ENCODE measurements at places on chromosomes 12 and 14.

DNA sequence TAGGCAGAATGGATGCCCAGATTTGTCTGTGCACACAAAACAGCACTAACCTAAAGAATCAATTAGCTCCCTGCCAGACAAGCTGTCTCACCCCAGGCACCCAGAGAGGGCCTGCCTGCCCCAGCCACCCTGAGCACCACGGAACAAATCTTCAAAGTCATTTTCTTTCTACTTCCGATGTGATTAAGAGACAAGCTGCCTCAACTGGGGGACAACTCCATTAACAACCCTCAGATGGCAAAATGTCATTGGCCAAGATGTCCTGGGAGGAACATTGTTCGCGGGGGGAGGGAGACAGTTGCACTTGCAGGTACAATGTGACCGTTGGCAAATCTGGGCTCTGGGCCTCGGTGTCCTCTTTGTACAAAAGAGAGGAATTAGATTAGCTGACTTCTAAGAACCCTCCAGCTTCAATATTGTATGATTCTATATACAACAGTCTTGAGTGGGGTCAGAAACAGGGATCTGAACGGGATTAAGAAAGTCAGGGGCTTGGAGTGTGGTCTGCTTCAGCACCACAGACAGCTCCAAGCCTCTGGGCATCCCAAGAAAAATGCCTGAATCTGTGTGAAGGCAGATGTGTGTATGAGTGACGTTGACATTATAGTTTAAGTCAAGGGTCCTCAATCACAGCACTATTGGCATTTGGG is 42.8 kb upstream of the CMKLR1 start:
- DNase-seq = no peak

DNA sequence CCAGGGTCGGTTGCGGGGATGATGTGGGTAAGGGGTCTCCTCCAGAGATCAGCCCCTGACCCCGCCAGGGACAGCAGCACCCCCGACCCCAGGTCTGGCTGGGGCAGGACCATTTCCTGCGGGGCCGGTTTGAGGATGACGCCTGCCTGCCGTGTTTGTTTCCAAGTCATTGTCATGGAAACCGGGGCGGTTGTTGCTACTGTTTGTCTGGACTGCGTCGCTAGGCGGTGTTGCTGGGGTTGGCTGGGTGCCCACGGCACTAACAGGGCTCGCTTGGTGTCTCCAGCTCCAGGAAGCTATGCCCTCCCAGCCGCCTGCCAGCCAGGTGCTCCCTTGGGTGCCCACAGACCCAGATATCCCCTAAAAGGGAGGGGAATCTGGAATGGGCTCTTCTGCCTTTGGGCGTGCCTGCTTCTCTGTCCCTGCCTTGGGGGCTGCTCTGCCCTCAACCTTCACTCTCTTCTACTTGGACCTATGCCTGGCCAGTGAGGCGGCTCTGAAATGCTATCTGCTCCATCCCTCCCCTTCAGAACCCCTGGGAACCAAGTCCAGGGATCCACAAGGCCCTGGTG is 4.7 kb upstream of the CRIP1 start:
- peak; percentile 84 for DNase-seq

- DNase-seq = no peak
These were observed 572.3 kb downstream of the PRKD1 start for GRCh38 chr14:29355331-29355730.

- DNase-seq = no peak
These were observed 150.3 kb upstream of the PTPRQ start for GRCh38 chr12:80293759-80294158.

GRCh38 chr12:57618966-57619433 is 7.8 kb downstream of the ARHGEF25 start:
- DNase-seq = no peak

DNA sequence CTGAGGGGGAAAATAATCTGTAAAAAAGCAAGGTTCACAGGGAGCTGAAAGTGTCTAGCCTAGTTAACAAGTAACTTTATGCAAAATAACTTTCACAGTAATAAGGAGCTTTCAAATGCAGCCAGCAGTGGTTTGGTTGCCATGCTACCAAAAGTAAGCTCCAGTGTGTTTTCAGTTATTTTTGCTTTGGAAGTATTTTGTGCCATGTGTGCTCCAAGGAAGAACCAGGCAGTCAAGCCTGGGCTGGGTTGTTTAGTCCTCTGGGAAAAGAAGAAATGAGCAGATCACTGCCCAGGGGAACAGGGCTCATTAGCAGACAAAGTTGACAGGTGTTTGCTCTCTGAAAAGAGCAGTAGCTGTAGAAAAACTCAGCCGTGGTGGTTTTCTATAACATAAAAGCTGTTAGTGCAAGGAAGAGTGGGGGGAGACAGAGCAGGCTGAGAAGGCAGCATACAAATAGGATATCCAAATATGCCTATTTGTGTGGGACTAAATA is 92.8 kb upstream of the TMTC2 start:
- DNase-seq = no peak

- DNase-seq = no peak
These were observed 26.4 kb upstream of the FAM222A start for GRCh38 chr12:109687250-109687649.

DNA sequence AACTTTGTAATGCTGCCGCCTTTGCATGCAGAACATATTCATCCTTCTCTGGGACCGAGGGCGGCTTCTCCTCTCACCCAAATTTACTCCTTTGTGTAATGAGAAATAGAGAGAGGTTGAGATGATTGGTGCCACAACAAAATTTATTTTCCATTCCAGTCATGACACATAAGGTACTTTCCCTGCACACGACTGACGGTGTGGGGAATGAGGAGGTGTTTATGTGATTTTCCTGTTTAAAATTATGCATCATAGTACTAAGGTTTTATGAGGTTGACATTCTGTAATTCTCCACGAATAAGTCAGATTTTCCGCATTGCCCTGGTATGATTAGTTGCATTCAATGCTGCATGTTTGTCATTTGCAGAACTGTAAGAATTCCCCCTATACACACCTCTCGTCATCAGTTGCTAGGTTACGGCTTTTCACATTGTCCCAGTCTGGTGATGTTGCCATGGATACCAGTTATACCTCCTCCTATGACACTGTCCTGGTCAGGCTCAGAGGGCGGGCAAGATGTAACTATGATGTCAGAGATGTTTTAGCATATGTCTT is 23.1 kb downstream of the BICDL1 start:
- no peak for DNase-seq

DNA sequence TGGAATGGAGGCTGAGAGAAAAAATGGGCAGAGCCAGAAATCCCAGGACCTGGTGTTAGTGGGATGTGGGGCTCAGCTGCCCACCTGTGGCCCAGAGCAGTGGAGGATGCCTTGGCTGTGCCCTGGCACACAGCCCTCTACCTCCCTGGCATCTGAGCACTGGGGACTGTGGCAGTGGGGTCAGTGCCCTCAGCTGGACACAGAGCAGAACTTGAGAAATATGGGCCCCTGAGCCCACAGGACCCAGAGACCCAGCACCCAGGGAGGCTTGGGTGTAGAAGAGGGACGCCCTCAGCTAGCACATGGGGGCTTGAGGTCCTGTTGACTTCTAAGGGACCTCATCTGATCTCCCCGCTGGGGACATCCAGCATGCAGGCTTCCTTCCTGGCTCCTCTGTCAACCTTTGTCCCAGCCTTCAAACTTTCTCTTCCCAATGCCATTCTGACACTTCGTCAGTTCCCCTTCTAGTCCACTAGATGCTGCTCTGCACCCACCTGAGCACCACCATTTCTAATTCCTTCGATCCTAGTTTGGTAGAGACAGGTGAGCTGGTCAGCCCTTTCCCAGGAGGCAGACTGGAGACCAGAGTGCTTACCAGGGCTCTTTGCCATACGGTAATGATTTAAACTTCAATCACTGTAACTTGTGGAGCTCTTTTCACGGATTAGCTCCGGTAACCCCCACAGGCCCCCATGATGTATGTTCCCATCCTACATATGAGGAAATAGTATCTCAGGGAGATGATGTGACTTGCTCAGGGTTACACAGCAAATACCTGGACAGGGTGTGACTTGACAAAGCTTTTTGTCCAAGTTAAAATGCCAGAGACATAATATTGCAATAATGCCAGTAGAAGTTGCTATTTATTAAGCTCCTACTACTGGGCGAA is 143.7 kb downstream of the ASCL4 start:
- DNase-seq = peak; percentile 3

- no peak for DNase-seq
These were observed 143.1 kb downstream of the RBM19 start for GRCh38 chr12:113823016-113823415.

GRCh38 chr12:57196439-57196838 is 20.2 kb upstream of the NXPH4 start:
- no peak for DNase-seq

- DNase-seq = no peak
These were observed 243.2 kb downstream of the CACNA1C start for GRCh38 chr12:2295941-2296461.

- DNase-seq = no peak
These were observed 26.4 kb downstream of the TMEM132D start for GRCh38 chr12:129877411-129877810.

- DNase-seq = no peak
These were observed 8.1 kb downstream of the OAS3 start for GRCh38 chr12:112946236-112947000.

- DNase-seq = no peak
These were observed 38.9 kb downstream of the RASSF8 start for GRCh38 chr12:25997201-25997963.

DNA sequence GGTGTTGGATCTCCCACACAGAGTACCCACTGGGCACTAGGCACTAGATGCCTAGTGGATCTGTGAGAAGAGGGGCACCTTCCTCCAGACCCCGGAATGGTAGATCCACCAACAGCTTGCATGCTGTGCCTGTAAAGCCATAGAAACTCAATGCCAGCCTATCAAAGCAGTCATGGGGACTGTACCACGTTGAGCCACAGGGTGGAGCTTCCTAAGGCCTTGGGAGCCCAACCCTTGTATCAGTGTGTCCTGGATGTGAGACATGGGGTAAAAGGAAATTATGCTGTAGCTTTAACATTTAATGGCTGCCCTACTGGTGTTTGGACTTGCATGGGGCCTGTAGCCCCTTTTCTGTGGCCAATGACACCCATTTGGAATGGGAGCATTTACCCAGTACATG is 1024.9 kb downstream of the TMEM121 start:
- no peak for DNase-seq

DNA sequence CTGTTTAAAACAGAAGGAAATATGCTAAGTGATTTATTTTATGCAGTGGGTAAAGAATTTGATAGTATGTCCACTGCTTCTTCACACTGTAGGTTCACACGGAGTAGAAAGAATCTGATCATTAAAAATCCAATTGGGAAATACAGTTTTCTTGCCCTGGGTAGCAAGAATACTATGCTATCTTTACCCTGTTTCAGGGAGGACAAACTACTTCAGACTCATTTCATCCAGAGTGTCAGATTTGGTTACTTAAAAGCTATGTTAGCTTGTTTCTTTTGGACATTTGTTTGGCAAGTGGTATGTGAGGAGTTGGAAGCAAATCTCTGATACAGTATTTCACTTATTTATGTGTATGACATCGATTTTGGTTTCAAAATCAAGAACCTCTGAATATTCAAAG is 4.3 kb downstream of the FRS2 start:
- DNase-seq = no peak

DNA sequence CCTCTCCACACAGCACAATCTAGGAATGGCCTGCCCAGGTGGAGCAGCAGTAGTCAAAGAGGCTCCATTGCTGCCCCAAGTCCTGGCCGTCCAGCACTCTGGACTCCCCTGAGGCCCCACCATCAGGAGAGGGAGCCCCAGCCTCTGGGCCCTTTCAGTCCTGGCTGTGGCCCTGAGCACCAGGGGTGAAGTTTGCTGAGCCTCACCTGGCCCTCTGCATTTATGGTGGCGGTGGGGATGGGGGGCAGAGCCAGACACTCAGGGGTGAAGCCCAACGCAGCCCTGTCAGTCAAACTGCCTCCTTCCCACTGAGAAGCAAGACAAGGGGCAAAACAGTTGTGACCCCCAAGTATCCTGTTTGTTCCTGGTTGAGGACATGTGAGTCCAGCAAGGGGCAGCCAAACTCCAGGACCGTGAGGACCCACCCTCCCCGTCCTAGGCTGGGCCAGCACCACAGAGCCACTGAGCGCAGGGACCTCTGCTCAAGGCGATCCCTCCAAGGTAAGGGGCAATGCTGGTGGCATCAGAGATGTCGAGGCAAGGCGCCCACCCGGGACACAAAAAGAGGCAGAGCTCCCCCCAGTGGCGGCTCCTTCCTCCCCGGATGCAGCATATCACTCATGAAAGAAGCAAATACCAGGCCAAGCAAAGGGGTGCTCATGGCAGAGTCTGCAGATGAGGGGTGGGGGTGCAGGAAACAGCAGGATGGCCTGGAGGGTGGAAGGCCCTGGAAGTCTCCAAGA is 4.8 kb upstream of the AMN start:
- DNase-seq = no peak

- peak; percentile 88 for DNase-seq
These were observed 44.8 kb downstream of the FOXN4 start for GRCh38 chr12:109264095-109264942.

- peak; percentile 16 for DNase-seq
These were observed 41.4 kb upstream of the TBX5 start for GRCh38 chr12:114447274-114447716.

GRCh38 chr12:107780298-107780697 is 5.8 kb downstream of the ASCL4 start:
- DNase-seq = no peak

DNA sequence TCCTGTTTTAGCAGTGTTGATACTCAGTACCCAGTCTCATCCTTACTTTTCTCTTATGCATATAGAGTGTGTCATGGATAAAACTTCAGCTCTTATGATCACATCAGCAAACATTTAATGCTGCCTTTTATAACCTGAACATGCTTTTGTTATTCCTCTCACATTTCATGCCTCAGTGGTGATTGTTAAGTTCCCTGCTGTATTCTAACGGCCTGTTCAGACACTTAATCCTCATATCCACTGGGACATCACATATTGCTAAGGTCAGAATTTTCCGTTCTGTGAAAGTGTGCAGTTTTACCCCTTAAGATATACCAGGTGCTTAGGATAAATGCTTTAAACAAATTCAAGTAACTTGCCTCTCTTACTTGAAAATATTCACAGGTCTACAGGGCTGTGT is 268.7 kb upstream of the SEL1L start:
- DNase-seq = no peak

GRCh38 chr14:64388533-64389285 is 556 bp downstream of the MTHFD1 start:
- DNase-seq = peak; percentile 18

GRCh38 chr14:31935391-31935790 is 141.7 kb upstream of the ARHGAP5 start:
- no peak for DNase-seq

DNA sequence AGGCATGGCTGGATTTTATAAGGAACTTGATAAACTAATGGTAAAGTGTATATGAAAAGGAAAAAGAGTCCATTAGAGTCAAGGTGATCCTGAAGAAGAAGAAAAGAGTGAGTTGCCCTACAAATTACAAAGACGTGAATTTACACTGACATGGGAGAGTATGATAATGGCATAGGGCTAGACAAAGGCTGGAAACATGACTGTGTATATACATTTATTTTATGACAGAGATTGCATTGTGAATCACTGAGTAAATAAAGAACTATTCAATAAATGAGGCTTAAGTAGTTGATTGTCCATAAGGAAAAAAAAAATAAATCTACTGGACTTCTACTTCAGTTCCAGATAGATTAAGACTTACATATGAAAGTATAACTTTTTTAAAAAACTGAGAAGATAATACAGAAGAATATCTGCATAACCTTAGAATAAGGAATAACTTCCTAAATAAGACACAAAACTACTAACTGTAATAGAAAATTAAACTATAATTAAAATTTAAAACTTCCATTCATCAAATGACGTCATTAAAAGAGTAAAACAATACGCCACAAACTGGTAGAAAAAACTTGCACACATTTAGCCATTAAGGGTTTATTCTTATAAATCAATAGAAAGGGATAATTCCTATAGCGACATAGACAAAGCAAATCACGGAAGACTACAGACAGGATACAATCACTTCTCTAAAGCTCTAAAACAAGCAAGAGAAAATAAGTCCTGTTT is 278.5 kb downstream of the NOVA1 start:
- no peak for DNase-seq

Data from NCI-H2029 (cell line).